ENCODE measurements at places on chromosomes 3 and 15. TPM values are rescaled to one million over a fixed set of nuclear protein-coding genes. Genes with fewer than 3 reads are reported as not detected.
A peak's percentile ranks its signal among the peaks of the same experiment; 100 is the strongest.

TLR9 gene
- not detected for total RNA-seq

CATSPER2 gene
- total RNA-seq, result 6.8 TPM

DNA sequence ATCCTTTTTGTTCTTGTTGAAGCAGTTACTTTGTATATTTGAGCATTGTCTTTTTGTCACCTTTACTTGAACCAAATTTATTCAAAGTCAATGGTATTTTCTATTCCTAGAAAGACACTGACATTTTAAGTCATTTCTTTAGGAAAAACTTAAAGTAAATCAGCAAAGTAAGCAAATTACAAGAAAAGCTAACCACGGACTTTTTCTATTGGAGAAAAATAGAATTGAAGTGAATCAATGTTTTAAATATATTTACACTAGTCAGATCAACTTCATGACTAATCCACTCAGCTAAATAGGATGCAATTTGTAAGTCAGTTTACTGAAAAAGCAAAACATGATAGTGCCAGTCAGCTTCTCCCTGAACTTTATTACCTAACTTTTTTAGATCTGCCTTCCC is 733.8 kb upstream of the ALCAM start:
- DNase-seq, result no peak

ABCF3 gene
- 51.1 TPM for total RNA-seq

OXTR gene
- 0.13 TPM for total RNA-seq

GRCh38 chr3:150312018-150312657 is 96.0 kb upstream of the TSC22D2 start:
- peak; percentile 54 for DNase-seq

- no peak for DNase-seq
Observed at GRCh38 chr15:84811151-84811550, 6.0 kb upstream of the ALPK3 start.

GRCh38 chr15:64251658-64252057 is 88.8 kb upstream of the PPIB start:
- no peak for DNase-seq

- no peak for DNase-seq
Observed at GRCh38 chr3:192897005-192897404, 20.7 kb downstream of the MB21D2 start.

- no peak for DNase-seq
Observed at GRCh38 chr3:69033470-69033869, 18.7 kb downstream of the TMF1 start.

SNRPN gene
- total RNA-seq, result 706 TPM

DNA sequence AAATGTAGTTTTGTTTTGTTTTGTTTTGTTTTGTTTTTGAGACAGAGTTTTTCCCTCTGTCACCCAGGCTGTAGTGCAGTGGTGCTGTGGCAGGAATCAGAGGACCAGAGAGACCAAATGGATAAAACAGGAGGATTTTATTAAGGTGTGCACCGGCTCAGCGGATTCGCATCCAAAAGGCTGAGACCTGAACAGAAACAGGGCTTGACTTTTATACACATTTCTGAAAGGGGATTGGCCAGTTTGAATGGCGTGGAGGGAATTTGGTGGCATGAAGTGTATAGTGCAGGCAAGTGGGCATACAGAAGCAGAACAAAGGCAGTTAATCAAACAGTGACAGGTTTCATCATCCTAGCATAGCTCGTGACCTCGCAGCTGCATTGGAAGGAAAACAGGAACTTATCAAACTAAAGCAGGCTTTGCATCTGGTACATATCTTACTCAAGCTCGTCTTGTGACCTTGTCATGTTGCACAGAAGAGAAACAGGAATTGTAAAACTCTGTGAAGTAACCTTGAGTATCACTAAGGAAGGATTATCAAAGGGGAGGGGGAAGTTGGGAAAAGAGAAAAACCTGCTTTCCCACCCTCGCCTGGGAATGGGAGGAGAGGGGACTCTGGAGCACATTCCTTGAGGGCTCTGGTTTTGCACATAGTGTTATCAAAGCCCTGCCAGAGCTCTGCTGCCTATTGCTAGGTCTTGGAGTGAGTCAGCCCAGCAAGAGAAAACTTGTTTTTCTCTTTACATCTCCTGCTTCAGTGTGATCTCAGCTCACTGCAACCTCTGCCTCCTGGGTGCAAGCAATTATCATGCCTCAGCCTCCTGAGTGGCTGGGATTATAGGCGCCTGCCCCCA is 38.5 kb downstream of the C3orf62 start:
- no peak for DNase-seq

PTX3 gene
- total RNA-seq, result 8.6 TPM

DNA sequence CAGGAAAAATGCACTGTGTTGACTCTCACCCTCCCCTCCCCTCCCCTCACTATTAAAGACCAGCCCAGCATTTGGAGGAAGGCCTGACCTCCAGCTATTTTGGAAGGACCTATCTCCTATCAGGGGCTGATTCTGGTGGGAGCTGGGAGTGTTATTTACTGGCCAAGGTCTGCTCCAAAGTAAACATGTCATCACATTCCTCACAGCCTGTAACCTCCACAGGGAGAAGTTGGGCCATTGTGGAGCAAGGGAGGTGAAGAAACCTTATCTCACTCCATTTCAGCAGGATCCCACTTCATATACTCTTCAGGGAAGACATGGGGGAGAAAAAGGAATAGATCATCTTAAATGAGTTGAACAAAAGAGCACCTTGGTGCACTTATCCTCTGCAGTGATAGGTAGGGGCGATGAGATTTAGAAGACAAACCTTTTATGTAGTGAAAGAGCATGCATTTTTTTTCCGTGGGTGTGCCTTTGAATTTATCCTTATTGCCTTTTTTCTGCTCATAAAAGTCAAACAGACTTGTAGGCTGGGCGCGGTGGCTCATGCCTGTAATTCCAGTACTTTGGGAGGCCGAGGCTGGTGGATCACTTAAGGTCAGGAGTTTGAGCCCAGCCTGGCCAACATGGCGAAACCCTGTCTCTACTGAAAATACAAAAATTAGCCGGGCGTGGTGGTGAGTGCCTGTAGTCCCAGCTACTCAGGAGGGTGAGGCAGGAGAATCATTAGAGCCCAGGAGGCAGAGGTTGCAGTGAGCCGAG is 15.6 kb upstream of the FLNB start:
- no peak for DNase-seq

DNA sequence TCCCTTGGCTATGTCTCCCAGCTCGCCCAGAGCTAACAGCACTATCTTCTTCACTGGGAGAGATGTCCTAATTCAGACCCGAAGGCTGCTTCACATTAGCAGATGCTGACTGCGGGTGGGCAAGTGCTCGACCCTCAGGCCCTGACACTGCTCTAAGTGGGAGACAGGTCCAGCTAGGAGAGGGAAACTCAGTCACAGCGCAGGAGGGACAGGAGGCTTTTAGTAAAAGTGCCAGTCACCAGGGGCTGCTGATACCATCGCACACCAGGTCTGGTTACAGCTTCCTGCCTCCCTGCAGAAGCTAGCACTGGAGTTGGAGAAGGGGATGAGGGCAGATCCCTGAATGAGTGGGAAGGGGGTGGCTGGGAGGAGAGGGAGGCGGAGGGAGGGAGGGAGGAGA is 365.8 kb upstream of the RGMA start:
- DNase-seq, result no peak

DNA sequence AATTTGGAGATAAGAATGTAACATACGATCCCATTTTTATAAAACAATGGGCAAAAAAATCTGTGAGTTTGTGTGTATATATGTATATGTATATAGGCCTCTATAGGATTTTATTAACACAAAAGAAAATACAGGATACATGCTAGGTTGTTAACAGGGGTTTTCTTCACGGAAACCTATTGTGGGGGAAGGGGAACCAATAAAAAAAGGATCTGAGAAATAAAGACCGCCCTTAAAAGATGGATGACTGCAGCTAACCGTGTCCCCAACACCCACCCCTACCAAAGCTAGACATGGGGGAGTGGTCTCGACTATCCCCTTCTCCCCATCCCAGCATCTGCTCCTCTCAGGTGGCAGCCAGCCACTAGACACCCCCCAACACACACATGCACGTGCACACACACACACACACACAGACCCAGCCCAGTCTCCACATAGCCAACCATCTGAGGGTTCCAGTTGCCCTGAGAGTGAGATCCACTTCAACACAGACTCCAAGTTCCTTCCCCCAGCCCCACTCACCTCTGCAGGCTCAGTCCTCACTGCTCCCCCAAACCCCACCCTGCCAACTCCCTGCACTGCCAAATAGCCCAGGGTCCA is 132.9 kb downstream of the TPRA1 start:
- no peak for DNase-seq

GRCh38 chr3:270688-271087 is 74.1 kb downstream of the CHL1 start:
- peak; percentile 71 for DNase-seq

FAM98B gene
- total RNA-seq, result 9.3 TPM

DNA sequence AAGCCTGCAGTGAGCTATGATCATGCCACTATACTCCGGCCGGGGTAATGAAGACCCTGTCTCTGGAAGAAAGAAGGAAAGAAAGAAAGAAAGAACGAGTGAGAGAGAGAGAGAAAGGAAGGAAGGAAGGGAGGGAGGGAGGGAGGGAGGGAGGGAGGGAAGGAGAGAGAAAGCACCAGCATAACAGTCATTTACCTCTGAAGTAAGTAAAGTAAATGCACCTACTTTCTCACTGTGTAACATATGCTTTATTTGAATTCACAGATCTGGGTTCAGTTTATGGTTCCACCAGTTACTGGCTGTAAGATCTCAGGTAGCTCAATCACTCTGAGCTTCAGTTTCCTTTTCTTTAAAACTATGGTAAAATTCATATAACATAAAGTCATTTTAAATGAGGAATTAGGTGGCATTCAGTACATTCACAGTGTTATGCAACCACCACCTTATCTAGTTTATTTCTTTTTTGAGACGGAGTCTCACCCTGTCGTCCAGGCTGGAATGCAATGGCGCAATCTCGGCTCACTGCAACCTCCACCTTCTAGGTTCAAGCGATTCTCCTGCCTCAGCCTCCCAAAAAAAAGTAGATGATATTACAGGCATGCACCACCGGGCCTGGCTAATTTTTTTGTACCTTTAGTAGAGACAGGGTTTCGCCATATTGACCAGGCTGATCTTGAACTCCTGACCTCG is 16.1 kb upstream of the RAD54L2 start:
- DNase-seq, result no peak

CXCR6 gene
- total RNA-seq, result 2.1 TPM

DNA sequence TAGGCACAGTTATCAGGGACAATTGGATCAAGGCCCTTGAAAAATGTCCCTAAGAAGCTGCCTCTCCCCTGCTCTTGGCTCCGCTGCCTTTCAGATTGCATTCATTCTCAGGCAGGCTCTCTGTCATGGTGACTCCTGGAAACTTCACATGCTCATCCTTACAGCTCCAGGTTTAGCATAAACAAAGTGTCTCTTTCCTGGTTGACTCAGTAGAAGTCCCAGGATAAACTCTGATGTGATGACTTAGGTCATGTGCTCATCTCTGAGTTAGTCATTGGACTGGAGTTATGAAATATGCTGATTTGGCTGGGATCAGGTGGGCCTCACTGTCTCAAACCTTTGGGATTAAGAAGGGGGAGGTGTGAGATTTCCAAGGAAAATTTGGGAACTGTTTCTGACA is 243.8 kb downstream of the ZNF621 start:
- DNase-seq, result no peak

DNA sequence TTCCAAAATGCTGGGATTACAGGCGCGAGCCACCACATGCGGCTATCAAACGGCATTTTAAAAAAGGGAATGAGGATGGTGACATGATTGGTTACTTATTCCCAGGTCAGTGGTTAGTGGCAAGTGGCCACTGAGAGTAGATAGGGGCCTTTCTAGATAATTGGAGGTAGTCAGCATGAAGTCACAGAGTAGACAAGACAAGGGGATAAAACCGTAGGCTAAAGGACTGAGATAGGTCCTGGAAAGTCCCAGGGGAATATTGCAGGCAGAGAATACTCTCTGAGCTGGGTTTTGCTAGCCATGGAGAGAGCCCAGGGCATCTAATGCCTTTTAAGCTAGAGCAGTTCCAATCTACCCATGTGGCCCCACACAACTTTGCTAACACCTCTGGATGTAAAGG is 52.2 kb downstream of the KCNAB1 start:
- DNase-seq, result no peak

FBXW12 gene
- total RNA-seq, result not detected

- DNase-seq, result peak; percentile 19
Observed at GRCh38 chr3:188950832-188951489, 220.8 kb upstream of the TPRG1 start.

- no peak for DNase-seq
Observed at GRCh38 chr3:170840291-170840859, 29.6 kb downstream of the RPL22L1 start.

GRCh38 chr15:41115161-41115651 is 874 bp downstream of the INO80 start:
- no peak for DNase-seq

DNA sequence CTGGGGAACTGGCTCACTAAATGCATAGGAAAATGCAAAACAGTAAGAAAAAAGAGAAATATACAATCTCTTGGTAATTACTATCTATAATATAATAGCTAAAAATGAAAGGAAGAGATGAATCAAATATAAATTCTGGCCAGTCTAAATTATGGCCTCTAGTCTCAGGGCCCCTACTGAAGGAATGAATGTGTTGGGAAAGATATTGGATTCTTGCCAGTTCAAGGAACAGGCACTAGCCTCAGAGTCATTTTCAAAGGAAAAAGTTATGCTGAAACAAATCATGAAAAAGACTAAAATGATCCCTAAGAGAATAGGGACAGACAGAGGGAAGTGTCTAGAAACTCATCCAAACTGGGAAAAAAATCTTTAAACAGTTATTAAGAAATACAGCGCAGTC is 62.4 kb downstream of the C3orf80 start:
- no peak for DNase-seq

DNA sequence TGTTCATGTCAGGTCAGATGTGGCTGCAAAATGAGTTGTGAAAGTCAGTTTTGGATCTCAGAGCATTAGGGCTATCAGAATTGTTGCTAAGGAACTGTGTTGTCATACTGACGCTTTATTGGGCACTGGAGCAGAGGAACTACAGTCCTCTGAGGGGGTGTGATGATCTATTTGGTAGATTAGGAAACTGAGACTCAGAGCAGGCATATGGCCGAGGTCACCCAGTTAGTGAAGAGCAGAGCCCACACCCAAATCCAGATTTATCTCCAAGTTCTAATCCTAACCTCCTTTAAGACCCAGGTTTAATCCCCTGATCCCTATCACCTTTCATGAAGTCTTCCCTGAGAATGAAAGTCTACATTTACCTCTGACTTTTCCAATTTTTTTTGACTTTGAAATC is 25.6 kb upstream of the GLCE start:
- DNase-seq, result no peak

- peak; percentile 70 for DNase-seq
Observed at GRCh38 chr3:138455801-138456716, 21.6 kb downstream of the ESYT3 start.

GRCh38 chr3:41092844-41093243 is 106.5 kb upstream of the CTNNB1 start:
- DNase-seq, result no peak

DNA sequence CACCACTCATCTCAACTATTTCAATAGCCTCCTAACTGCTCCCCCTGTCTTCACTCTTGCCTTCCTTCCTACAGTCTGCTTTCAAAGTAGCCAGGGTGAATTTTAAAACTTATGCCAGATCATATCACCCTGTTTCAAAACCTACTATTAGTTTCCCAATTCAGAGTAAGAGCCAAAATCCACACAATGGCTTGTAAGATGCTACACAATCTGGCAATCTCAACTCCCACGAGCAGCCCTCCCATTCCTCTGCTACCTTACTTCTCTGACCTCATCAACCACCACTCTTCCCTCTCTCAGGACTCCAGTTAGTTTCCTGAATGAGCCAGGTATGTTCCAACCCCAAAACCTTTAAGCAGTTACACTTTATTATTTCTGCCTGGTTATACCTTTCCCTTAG is 62.5 kb downstream of the VPS13C start:
- DNase-seq, result no peak
